Fibroblast of skin of left biceps (primary cell): ENCODE measurements at places on chromosomes 3 and 15.

DNA sequence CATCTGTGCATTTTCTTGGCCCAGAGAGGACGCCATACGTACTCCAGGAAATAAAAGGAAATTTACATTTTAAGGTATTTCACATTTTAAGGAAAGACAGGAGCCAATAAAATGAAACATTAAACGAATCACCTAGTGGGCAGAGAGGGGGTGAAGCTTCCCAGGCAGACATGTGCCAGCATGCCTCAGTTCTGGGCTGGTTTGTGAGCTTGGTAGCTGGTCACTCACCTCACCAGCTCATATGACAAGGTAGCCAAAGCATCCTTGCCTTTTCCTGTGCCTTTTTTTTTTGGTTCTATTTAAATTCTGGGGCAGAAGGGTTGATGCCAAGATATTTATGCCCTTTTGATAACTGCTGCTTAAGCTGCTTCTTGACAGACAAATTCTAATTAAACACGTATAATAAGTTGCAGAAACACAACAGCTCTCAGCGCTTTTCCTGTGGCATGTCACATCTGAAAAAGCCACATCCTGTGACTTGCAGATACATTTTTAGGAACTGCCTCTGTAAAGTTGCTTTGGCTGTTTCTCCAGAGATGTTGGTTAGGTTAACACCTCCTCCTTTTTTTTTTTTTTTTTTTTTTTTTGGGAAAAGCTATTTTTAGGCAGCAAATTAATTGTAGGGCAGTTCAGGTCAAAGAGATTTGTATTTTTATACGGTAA lies 218.6 kb downstream of the PDCD6IP start:
- DNase-seq, result no peak

DNA sequence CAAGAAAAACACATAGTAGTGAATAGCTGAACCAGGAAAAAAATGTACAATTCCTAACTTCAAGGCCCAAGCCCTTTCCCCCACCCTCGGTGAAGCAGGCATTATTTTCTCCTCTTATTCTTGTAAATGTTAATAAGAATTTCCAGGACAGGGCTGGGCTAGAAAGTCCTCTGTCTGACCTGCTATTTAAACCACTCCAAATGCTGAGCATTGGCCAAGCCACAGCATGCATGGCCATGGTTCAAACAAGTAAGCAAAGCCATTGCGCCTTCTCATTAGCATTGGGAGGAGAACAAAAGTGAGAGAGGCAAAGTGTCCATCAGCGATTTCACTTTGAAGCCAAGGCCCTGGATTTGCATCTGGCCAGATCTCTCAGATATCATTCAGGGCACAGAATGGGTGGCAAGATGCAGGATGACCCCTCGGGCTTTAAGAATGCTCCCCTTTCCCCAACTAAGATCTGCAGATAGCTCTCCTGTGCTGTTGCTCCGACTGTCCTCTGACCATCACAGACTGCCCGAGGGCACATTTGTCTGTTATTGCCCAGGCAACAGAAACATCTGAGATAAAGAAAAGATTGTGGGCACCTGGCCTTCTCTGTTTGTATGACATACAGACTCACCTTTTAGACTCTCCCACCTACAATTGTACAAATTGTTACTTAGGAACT lies 46.3 kb downstream of the CEMIP start:
- no peak for DNase-seq

DNA sequence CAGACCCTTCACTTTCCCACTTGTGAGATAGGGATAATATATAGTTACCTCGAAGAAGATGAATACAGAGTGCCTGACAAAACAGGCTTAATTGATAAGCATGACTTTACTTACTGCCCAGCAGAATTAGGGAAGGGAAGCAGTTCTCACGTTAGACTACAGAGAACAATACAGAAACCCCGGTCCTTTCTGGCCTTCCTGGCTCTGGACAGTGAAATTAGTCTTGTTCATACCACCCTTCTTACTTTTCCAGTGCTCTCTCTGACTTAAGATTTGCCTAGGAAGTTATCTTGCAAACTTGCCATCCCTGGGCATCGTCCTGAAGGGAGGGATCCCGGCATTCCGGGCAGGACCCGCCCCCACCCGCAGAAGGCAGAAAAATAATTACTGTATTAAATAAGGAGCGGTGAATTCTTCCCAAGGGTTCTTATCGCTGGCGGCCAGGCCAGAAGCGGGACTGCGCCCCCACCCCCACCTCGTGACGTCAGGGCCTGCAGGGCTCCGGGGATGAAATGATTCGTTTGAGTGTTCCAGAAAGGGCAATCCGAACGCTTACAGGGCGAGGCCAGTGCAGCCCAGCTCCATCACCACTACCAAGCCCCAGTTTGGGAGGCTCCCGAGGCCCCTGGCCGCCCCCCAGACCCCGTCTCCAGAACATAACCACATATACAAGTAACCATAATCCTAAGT lies 8.4 kb downstream of the SOX2 start:
- no peak for DNase-seq

GRCh38 chr15:47987461-47987860 lies 133.3 kb upstream of the SLC24A5 start:
- DNase-seq, result no peak

- no peak for DNase-seq
These were observed 23.7 kb downstream of the CFAP92 start for GRCh38 chr3:128969993-128970739.

- peak; percentile 6 for DNase-seq
These were observed 91.0 kb downstream of the EPHB1 start for GRCh38 chr3:134885877-134886621.

GRCh38 chr3:153970047-153970446 lies 151.1 kb upstream of the ARHGEF26 start:
- DNase-seq, result no peak

DNA sequence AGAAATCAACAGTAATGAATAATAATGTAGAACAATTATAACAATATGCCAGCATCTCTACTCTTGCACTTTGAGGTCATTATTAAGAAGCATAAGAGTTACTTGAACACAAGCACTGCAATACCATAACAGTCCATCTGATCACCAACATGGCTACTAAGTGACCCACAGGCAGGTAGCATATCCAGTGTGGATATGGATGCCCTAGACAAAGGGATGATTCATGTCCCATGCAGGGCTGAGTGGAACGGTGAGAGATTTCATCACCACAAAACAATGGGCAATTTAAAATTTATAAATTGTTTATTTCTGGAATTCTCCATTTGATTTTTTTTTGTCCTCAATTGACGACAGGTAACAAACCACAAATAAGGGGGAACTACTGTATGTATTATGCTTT lies 107.7 kb upstream of the TSC22D2 start:
- no peak for DNase-seq

DNA sequence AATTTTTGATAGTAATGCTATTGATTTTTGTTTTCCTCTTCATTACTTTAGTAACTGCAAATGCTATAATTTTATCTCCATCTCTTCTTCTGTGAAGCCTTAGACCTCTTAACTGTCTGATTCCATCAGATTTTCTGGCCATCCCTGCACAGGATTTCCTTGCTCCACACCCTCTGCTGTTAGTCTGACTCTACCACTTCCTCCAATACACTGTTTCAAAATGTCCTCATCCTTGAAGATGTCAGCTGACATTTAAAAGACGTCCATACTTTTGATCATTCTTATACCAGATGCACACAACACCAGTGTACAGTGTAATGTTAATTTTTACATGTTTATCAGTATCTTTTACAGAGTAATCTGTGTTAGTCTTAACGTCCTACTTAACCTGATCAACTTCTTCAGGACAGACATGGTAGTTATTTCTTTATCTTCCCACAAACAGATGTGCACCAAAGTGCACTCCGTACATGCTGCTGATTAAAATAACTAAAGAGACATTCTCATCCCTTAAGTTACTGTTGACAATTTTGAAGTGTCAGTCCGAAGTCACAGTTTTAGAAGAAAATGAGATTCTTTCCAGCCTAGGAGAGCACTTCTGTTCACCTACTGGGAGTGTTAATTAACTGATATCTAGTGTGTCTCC lies 102.4 kb upstream of the RASGRP1 start:
- DNase-seq, result no peak

- DNase-seq, result no peak
These were observed 483 bp downstream of the VPS13C start for GRCh38 chr15:62059816-62060112.

DNA sequence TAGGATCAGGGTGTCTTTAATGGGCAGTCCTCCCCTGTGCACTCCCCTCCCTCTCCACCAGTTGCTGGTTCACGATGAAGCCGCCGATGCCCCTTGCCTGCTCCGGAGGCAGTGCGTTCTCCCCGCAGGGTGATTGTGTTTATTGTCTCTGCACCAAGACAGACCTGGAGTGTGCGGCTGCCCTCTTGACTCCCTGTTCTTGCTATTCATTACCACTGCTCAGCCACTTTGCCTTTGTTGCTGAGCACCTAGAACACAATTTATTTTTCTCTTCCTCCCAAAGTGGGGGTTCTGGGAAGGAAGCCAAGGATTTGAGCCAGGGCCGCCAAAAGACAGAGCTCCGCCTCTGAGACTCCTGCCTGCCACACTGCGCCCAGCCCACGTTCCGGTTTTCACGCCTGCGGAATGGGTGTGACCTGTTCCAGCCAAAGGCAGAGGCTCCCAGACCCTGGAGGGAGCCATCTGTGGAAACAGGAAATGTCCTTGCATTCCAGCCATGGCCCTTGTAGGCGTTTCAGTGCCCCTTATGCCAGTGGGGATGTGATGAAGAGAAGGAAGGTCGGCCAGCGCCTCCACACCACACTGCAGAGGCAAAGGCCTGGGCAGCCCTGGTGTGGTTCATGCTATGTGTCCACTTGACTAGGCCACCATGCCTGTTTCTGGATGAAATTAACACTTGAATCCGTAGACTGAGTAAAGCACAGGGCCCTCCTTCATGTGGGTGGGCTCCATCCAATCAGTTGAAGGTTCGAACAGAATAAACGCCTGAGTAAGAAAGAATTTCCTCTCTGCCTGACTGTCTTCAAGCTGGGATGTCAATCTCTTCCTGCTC lies 85.8 kb downstream of the HMG20A start:
- no peak for DNase-seq

DNA sequence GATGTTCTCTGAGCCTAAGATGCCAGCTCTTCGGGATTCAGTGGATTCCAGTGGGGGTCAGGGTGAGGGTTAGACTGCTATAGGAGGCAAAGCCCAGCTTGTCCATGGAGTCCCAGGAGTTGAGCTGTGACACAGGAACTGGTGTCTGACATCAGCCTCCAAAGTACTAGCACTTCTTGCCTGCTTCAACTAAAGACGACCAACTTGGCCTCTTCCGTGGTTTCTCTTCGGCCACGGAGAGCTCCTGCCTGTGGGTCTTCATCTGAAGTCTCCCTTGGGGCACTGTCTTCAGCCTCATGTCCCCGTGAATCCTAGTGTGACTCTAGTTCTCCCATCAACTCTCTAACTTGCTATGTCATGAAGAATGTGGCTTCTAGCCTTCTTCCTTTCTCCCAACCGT lies 12.8 kb upstream of the ACAN start:
- no peak for DNase-seq

DNA sequence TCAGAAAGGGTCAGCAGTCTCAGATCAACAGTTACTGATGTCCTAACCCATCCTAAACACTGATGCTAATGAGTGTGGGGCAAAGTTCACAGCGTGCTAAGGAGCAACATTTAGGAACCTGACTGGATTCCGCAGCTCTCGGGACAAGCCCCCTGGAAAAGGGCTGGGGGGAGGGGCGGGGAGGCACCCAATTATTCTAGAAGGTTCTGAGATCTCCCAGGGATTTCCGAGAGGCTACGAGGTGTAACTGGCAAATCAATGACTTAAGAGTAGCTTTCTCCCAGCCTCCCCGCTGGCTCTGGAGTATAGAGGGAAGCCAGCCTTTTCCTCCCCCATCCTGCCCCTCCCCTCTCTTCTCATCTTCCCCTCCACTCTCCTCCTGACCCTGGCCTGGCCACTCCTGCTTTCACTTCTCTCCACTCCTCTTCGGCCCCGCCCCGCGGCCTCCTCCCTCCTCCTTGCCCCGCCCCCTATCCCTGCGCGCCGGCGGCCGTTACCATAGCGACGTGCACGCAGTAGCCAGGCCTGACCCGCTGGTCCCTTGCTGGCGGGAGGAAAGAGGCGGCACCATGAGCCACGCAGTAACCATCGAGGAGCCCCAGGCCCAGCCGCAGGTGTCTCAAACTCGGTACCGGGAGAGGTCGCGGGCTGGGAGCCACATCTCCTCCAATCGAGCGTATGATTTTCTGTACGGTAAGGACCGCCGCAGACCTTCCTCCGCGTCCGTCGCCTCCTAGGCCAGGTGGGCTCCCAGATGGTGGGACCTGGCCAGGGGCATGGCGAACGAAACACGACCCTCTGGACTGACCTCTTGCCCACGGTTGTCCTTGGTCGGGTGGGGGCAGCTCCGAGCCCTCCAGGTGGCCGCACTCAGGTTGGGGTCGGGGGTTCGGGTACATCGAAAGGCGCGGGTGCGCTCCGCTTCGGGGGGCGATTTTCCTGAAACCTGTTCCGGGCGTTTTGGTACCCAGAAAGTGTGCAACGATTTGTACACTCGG lies at the start of gene CFAP91:
Gene CFAP91, plus strand, starts transcription at position 493 of the 998 bp plus-strand sequence. Its CDS starts 77 bp downstream, at position 570.
- DNase-seq, result peak; percentile 56

DNA sequence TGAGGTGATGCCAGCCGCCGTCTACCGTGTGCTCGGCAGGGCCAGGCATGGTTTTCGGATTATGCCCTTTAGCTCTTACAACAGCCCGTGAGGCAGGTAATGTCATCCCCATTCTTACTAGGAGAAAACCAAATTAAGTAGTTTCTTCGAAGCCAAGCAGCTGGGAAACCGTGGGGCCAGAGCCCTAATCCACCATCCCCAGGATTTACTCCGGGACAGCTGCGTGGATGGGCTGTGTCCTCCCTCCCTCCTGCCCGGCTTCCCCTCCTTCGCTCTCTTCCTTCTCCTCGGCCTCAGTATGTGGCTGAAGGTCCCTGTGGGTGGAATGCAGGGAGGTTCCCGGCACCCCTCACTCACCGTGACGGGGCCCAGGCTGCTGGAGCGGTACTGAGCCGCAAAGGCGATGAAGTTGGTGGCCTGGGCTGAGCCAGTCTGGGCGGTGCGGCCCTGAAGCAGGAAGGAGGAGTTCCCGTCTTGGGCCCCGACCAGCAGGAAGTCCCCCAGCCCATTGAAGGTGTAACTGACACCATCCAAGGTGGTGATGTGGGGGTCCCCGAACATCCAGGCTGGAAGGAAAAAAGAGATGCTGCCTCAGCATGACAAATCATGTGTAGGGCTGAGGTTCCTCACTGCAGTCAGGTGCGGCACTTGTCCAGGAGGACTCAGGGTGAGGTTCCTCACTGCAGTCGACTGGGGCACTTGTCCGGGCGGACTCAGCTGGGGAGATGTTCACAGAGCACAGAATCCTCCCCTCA lies 42.5 kb downstream of the MUC20 start:
- no peak for DNase-seq

- DNase-seq, result no peak
These were observed 407.1 kb upstream of the MCTP2 start for GRCh38 chr15:93823971-93824913.

GRCh38 chr15:64521201-64521600 lies 60.8 kb downstream of the ZNF609 start:
- DNase-seq, result no peak

- DNase-seq, result no peak
These were observed 10.8 kb upstream of the VPS33B start for GRCh38 chr15:91032919-91033803.

GRCh38 chr3:71057526-71057894 lies 526.0 kb downstream of the FOXP1 start:
- no peak for DNase-seq

DNA sequence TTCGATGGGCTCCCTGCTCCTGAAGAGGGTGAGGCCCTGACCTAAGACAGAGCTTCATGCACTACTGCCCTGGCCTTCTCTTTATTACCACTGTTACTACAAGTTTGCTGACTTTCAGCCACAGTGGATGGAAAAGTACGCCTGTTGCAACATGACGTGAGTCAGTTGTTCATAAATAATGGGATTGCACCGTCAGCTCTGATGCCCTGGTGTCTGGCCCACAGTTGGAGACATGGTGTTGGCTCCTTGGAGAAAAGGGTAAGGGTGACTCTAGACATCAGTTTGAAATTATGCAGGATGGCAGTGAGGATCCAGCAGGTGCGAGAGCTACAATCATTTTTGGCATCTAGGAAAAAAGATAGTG lies 5.5 kb downstream of the PAQR5 start:
- DNase-seq, result no peak
